ENCODE measurements at places on chromosomes 7 and 10.

DNA sequence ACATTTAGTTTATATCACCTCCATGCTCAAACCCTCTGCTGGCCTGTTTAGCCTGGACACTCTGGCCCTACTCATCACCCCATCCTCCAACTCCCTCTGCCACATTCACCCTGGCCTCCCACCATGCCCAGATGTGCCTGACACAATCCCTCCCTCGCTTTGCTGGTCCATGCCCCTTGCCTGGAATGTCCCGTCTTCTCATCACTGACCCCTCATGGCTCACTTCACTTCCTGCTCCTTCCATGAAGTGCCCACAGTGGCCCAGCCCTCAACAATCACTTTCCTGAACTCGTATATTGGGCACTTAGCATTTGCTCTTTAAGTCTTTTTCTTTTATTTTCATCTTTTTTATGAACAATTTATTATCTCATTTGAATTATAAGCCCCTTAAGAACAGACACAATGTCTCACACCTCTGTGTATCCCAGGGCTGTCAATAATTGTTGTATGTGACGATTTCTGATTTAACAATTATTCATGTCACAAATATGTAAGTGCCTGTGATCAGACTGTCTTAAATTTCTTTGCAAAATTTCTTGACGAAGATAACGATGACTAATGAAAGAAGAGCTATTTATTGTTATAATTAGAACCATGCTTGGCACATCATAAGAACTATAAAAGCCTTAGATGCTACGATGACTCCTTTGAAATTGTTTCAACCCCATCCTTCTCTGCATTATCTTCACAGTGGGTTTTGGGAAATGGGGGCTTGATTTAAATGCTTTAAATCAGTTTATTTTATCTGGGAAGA, 209.9 kb upstream of the YAE1 start:
- no peak for DNase-seq

GRCh38 chr10:89332123-89332633, 4.4 kb downstream of the IFIT3 start:
- DNase-seq, result no peak

- DNase-seq, result no peak
These were observed 183.4 kb downstream of the GNAI1 start for GRCh38 chr7:80318081-80318480.

DNA sequence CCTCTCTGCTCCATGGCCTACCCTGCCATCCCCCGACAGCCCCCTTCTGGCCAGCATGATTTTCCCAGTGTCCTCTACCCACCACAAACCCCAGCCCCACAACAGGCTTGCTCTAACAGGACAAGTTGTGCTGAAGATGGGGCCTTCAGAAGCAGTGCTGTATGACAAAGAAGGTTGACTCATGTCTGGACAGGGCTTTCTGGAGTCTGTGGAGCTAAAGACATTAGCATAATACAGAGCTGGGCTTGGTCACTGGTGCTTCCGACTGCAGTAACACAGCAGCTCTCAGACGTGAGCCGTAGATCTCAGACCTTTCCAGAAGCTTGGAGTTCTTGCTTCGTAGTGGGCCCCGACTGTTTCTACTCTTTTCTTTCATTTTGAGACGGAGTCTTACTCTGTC, 100.5 kb downstream of the GTF2IRD1 start:
- DNase-seq, result peak; percentile 46

DNA sequence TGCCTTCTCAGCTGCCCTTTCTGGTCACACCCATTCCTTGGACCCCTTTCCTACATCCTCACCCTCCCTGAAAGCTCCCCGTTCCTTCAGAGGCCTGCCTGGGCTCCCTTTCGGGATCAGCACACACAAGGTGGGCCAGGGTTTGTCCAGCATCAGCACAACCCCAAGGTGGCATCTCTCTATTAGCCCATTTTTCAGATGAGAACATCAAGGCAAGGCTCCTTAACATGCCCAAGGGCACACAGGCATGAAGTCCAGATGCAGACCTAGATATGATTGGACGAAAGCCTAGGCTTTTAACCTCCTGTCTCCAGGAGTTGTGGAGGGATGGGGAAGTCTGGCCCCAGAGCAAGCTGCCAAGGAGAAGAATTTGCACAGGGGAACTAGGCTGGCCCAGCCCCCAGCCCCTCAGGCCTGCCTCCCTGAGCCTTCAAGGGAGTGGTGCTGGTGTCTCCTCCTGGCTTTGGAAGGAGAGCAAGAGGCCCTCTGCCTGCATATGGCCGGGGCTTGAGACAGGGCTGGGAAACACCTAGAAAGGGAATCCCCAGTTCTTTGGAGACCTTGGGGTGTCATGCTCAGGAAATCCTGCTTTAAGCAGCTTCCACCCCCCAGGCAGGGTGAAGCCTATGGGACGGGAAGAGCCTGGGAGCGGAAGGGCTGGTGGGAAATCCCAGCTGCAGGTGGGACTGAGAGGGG, 9.0 kb upstream of the VSIR start:
- DNase-seq, result no peak

- peak; percentile 89 for DNase-seq
These were observed 172.9 kb downstream of the DKK1 start for GRCh38 chr10:52486840-52487611.

- DNase-seq, result no peak
These were observed 198.4 kb upstream of the KIAA1217 start for GRCh38 chr10:24010436-24010970.

DNA sequence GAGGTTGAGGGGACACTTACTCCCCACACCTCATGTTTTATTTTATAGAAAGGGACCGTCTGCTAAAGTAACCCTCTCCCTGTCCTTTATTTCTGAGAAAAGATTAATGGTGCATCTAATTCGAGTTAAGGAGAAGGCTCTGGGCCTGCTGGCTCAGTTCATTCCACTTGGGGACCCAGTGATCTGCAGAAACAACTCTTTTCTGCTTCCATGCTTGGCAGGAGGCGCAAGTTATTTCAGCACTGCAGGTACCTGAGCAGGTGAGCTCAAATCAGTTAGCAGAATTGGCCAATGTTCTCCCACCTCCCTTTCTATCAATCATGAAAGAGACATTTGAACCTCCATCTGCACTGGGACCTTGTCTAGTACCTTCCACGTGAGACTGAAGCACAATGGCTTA, 396.1 kb downstream of the SFMBT2 start:
- DNase-seq, result no peak

DNA sequence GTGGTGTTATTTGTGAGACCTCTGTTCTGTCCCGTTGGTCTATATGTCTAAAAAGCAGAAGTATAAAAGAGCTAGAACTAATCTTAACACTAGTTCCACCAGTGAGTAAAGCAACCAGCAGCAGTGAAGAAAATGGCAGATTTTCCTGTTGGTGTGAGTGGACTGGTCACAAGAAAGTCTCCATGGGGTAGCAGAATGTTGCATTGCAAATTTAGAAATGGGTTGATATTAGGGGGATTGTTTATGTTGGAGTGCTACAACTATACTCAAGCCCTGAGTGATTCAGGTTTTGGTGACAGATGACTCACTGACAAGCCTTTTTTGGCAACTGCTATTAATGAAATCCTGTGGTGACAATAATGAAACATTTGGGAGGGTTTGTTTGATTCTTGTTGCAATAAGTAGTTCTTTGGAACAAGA, 5.6 kb downstream of the AVL9 start:
- DNase-seq, result no peak
